HT-29 (cell line): ENCODE measurements at places on chromosomes 5 and 9. TPM values are rescaled to one million over a fixed set of nuclear protein-coding genes. Genes with fewer than 3 reads are reported as not detected.

POLR3G gene
- total RNA-seq: 3.7 and 4.0 TPM in 2 replicates

SPAAR gene
- total RNA-seq: 0.23 TPM in 1 of 2 replicates, not detected in the other

DNA sequence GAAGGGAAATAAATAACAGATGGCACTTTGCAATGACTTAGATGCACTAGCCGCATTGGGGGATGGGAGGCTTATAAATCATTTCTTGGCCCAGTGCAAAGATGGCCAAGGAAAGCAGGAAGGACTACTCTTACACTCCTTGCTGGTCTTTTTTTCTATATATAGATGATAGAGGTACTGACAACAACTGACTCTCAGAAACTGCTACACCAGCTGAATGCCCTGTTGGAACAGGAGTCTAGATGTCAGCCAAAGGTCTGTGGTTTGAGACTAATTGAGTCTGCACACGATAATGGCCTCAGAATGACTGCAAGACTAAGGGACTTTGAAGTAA, 1.7 kb downstream of the CCNG1 start:
- DNase-seq: peak; percentile 34

- DNase-seq: no peak
These were observed 6.3 kb upstream of the IFNA8 start for GRCh38 chr9:21402386-21403251.

DNA sequence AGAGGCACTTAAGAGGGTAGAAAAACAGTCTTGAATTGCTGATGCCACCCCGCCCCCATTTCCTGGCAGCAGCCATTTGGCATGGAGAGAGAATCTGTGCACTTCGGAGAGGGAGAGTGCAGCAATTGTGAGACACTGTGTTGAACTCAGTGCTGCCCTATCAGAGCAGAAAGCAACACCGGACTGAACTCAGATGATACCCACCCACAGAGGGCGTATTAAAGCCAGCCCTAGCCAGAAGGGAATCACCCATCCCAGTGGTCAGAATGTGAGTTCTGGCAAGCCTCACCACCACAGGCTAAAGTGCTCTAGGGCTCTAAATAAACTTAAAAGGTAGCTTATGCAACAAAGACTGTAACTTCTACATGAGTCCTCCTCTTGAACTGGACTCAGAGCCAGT, 88.4 kb upstream of the RGS7BP start:
- no peak for DNase-seq

TTC16 gene
- not detected in 2 replicates for total RNA-seq

SH2D3C gene
- total RNA-seq: not detected in 2 replicates

- no peak for DNase-seq
These were observed 119.6 kb downstream of the PPP2R2B start for GRCh38 chr5:146758938-146759337.

ALDH1A1 gene
- 329 and 383 TPM in 2 replicates for total RNA-seq

DNA sequence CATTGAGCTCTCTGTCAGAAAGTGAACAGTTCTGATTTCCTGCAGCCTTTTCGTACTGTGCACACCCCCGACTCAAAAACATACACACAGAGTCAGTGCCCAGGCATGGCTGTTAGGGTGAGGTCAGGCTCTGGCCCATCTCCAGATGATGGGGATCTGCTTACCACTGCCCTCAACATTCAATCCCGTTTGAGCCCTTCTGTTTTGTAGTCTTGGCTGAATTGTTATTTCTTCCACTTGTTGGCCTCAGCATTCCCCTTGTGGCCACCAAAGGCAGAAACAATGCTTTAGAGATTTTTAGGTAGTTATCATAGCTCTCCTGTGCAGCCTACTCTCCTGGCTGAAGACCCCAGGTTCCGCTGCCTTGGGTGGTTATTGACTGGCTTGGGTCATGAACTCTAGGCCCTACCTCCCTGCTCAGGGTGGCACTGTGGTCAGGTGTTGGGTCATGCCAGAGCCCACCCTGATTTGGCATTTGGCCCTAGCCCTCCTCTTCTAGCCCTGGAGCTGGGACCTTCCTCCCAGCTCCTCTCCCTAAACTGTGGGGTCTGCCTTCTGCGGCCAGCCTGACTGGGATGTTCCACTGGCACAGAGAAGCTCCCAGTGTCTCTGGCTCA, 7.8 kb upstream of the MYOZ3 start:
- no peak for DNase-seq

CD74 gene
- 9.8 and 12.7 TPM in 2 replicates for total RNA-seq

- DNase-seq: no peak
These were observed 97.0 kb upstream of the ANKRD55 start for GRCh38 chr5:56330167-56330566.

- no peak for DNase-seq
These were observed 8.4 kb downstream of the SPEF2 start for GRCh38 chr5:35626108-35626507.

PDGFRB gene
- 1.1 TPM in 1 of 2 replicates, not detected in the other for total RNA-seq

DNA sequence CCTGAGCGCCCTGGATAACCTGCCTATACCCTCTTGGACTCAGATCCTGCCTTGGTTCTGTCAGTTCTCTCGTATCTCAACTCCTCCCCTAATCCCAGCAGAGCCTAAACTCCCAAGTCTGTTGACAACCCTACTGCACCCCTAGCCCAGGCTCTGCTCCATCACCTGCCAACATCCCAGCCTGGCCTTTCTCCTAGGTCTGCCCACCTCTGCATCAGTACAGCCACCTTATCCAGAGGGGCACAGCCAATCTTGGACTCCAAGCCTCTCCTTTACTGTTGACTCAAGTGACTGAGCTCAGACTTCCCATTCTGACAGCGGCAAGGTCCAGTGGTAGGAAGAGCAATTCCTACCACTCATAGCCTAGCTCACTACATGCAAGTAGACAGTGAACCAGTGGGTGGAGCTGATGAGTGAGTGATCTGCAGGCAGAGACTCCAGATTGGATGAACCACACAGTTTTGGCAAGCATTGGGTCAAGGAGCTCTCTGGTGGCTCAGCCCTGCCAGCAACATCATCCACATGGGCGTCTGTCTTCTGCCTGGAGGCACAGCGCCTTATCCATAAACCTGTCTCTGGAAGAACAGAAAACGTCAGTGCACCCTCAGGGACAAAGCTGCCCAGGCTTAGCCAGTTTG, 26.5 kb downstream of the TRMO start:
- peak; percentile 50 for DNase-seq

SPOUT1 gene
- total RNA-seq: 97.6 and 121 TPM in 2 replicates

CAVIN4 gene
- total RNA-seq: 0.08 and 0.10 TPM in 2 replicates

GFI1B gene
- total RNA-seq: not detected in 2 replicates

- DNase-seq: no peak
These were observed 55.7 kb upstream of the EQTN start for GRCh38 chr9:27352457-27353165.

DNA sequence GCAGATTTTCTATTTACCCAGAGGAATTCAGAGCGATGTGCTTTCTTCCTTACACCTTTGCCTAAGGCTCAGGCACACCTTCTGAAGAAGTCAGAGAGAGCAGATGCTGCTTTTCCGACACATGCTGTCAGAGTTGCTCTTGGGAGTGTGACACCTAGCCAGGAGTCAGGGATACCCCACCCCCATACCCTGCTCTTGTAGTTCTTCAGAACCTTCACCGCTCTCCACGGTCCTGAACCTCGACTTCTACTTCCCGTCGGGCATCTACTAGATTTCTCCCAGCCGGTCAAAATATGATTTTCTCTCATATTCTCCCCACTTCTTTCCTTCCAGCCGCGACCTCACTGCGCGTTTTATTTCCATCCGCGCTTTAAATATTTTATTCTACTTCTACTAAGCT, 1.7 kb downstream of the GRIN3A start:
- DNase-seq: no peak

- no peak for DNase-seq
These were observed 56.9 kb upstream of the MSX2 start for GRCh38 chr5:174667526-174667925.

ERBIN gene
- 35.0 and 40.2 TPM in 2 replicates for total RNA-seq

DNA sequence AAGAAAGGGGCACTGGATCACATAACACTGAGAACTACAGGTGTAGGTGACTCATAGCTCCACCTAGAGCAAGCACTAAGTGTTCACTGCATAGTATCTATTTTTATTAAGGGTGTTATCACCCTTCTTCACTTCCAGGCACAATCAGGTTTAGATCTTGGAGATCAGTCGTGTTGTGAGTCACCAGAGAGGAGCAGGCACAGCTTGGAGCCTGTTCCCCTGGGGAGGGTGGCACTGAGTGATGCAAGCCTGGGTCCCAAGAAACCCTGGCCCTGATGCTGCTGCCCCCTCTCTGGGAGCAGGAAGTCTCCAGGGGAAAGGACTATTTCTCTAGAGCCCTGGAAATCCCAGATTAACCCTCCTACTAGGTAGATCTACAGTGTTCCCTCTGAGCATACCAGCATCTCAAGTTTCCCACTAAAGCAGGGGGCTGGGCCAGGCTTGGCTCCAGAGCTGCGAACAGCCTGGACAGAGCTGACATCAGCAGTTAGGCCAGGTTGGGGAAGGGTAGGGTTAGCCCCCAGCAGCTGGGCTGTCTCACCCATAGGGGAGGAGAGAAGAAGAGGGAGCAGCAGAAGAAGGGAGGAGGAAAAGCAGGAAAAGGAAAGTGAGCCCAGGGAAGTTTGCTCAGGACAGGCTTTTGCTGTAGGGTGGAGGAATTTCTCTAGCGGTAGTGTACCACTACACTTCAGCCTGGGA, 28.1 kb upstream of the SPINK4 start:
- peak; percentile 79 for DNase-seq

- DNase-seq: no peak
These were observed 588.1 kb upstream of the MEF2C start for GRCh38 chr5:89471115-89471514.

DNA sequence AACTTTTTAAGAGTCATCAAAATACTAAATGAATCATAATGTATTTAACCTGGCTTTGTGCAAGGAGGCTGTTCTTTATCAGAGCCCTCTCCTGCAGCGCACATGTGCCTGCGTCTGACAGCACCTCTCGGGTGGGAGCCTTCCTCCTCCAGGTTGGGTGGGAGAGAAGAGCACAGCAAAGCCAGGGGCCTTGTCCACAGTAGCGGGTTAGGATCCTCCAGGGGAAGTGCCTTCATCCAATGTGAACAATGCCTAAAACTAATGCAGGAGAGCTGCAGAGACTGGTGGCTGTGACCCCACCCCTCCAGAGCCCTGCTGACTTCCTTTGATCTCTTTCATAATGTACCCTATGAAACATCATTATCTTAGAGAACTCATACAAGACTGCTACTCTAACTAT, 10.2 kb downstream of the UBE2QL1 start:
- DNase-seq: no peak

DNA sequence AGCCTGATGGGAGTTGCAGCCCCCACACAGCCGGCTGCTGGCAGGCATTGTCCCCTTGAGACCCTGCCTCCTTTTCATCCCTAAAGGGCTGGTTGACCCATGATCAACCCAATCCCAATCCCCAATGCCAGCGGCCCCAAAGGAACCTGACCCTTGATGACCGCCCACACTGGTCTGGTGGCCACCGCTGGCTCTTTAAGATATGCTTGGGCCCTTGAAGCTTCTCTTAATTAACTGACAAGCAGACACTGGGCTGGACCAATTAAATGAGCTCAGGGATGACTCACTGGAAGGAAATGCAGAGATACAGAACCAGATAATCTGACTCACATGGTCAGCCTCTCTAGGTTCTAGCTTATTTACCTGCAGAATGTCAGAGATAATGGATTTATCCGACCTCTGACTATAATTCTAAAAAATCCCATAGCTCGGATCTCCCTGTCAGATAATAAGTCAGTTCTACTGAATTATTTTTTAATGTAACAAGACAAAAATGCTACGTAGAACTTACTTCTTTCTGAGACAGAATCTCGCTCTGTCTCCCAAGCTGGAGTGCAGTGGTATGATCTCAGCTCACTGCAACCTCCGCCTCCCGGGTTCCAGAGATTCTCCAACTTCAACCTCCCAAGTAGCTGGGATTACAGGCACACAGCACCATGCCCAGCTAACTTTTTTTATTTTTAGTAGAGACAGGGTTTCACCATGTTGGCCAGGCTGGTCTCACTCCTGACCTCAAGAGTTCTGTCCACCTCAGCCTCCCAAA, 11.1 kb upstream of the MLANA start:
- peak; percentile 78 for DNase-seq

DNA sequence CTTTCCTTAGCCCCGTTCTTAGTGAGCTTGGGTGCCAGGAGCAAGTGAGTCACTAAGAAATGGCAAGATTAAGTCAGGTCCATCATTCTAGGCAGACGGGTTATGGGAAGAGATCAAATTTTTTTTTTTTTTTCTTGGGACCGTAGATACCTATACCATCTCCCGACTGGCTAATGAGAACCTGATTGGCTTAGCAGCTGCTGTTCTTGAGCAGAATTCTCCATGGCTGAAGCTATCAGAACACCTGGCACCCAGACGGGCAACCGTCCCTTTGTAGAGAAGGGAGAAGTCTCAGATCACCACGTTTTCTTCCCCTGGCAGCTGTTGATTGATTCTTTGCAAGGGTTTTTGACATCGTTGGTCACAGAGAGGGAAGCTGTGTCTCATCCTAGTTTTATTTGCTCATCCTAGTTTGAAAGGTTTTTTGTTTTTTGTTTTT, 78.6 kb downstream of the AOPEP start:
- peak; percentile 59 for DNase-seq

PHYHD1 gene
- total RNA-seq: not detected in 2 replicates

DNA sequence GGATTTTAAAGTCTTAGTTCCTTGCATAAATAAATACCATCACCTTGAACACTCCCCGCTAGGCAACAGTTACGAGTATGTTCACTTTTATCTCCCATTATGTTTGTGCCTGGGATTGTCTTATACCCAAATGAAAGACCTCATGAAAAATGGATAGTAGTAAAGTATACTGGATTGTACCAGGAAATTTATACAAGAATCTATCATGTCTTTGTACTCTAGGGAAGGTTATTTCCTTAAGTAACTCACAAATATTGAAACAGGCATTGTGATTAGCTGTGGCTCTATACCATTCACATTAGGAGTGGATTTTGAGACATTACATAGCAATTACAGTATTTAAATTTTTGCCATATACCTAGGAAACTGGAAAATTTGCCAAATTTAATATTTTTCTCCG, 24.0 kb downstream of the NFIB start:
- no peak for DNase-seq

DNA sequence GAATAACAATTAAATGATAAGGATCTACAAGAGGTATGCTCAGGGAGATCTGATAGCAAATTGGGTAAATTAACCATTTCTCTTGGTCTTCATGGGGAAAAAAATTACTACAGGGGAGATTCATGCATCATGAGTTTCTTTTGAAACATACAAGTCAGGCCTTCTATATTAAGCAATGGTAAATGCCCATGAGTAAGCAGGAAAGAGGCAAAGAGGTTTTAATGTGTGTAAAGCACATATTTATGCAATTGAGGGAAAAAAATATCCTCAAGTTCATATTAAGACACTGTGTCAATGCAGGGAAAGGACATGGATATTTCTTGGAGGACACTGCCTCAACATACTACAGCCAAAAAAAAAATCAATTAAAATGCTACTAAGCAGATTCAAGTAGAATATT, 73.4 kb upstream of the NR4A3 start:
- no peak for DNase-seq

DNA sequence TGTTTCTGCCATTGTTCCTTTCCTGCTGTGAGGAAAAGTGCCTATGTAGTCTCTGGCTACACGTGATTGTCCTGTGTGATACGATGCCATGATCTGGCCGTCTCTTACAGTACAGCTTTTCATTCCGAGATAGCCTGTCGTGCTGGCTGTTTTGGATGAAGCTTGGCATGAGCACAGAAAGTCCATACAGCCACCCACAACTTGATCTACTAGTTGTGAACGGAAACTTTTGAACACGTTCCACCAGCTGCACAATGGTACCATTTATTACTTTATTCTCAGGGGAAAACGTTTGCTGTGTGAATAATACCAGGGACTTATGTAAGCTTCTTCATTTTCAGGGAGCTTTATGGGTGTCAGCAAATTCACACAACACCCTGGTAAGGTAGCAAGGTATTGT, 217.6 kb upstream of the ANKRD55 start:
- no peak for DNase-seq

- peak; percentile 44 for DNase-seq
These were observed 10.8 kb downstream of the KCNV2 start for GRCh38 chr9:2727966-2728613.
